ENCODE measurements at places on chromosomes 13 and 19. TPM values are rescaled to one million over a fixed set of nuclear protein-coding genes. Genes with fewer than 3 reads are reported as not detected.

GRCh38 chr13:91101381-91101780, 246.1 kb upstream of the MIR17HG start:
- no peak overlapping the region for H3K27ac ChIP-seq
- peak; percentile 48 for DNase-seq
- no peak overlapping the region for H3K4me3 ChIP-seq
- no peaks in the 10 kb centered on the region for H3K36me3 ChIP-seq

GRCh38 chr19:4707956-4708650, 15.5 kb downstream of the DPP9 start:
- H3K4me3 ChIP-seq, result no peak overlapping the region
- no peaks in the 10 kb centered on the region for H3K4me1 ChIP-seq
- no peaks in the 10 kb centered on the region for H3K27me3 ChIP-seq
- DNase-seq, result no peak

- H3K4me1 ChIP-seq, result no peaks in the 10 kb centered on the region
- no peak for DNase-seq
- no peaks in the 10 kb centered on the region for H3K27me3 ChIP-seq
- peaks cover 13% of the 10 kb centered on the region for H3K36me3 ChIP-seq
Measured at GRCh38 chr19:16508546-16508945, 12.4 kb downstream of the C19orf44 start.

SIGLECL1 gene
- not detected for total RNA-seq

All from A673 (cell line).